AG20443 (cell line): ENCODE measurements at places on chromosomes 11 and 22.

DNA sequence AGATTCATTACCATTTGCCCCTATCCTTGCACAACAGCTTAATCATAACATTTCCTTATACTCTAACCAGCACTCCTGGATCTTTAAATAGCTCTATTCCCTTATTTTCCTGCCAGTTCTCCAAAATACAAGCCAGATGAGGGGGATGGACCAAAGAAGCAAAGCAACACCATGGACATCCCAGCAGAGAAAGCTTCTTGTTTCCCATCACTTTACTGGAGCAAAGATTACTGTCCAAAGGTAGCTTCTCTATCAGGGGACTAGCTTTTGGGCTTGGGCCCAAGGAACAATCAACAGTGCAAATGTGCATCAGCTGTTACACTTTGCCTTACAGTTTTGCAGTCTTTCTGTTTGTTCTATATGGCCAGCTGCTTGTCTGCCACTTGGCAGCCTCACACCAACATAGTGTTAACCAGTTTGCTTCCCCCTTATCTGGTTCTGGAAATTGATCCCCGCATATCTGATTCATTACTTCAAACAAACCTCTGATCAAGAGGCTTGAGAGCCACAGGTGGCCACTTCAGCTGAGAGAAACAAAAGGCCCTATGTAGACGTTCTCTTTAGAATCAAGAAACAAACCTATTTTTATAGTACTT lies 814.3 kb downstream of the METTL15 start:
- DNase-seq: no peak

DNA sequence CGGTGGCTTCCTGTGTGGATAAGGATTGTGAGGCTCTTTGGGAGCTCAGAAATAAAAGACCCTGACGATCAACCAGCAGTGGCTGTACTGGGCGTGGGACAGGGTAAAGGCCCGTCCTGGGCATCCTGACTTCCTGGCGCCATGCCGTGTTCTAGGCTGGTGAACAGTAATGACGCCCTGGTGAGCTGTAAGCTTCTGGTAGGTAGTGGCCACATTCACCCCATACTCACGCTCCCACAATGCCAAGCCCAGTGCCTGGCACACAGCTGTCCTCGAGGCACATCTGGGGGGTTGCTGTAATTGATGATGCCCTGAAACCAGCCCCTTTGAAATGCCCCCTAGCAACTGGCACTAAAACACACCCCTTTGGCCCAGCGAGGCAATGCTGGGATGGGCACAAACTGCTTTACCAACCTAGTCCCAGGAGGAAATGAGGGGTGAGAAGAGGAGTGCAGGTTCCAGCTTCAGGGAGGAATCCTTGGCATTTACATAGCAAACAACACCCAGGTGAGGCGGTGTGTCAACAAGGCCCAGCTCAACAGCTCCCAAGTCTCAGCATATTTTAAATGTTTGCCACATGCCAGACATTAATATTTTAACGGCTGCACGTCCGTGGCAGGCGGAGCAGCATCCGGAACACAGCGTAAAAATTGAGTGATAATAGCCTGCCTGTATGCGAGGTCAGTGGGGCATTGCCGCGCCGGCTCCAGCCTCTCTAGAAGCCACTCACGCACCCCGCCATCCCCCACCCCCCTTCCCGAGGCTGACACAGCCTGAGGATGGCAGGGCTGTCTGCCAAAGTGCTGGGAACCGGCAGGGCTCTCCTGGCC lies 79.3 kb downstream of the DSCAML1 start:
- no peak for DNase-seq

- DNase-seq: no peak
Observed at GRCh38 chr11:8541448-8541847, 52.6 kb downstream of the STK33 start.

- no peak for DNase-seq
Observed at GRCh38 chr11:128604723-128605122, 17.4 kb upstream of the ETS1 start.

GRCh38 chr11:31958076-31958735 lies 132.7 kb upstream of the RCN1 start:
- peak; percentile 89 for DNase-seq

GRCh38 chr11:119415966-119416365 lies 7.0 kb downstream of the THY1 start:
- no peak for DNase-seq

- DNase-seq: no peak
Observed at GRCh38 chr22:43946384-43946667, 8.9 kb upstream of the SAMM50 start.
